Stimulated activated CD4-positive, alpha-beta T cell treated with anti-CD3 and anti-CD28 coated beads, Interleukin-4, amount 100 ng/mL, for 48 hours (primary cell): ENCODE measurements at places on chromosomes 6 and 20.

- DNase-seq = no peak
These were observed 220.8 kb upstream of the MARCKS start for GRCh38 chr6:113636357-113636824.

- DNase-seq = no peak
These were observed 26.1 kb downstream of the RRBP1 start for GRCh38 chr20:17655865-17656479.

- no peak for DNase-seq
These were observed 40.1 kb downstream of the BFSP1 start for GRCh38 chr20:17491041-17491440.

DNA sequence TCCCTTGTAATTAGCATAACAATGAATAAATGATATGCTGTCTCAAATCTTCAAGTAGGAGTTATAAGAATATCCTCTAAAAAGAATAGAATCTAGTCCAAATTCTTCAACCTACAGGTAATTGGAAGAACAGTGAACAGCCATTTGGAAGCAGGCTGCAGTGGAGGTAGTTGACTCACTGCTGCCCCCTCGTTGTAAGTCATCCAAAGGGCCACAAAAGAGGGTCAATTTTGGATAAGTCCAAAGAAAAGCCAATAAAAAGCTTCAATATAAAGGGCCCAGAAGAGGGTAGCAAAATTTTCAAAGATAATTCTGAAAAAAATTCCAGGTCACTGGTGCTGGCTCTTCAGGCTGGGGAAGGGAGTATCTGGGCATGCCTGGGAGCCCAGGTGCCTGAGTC, 60.8 kb upstream of the SSTR4 start:
- no peak for DNase-seq

DNA sequence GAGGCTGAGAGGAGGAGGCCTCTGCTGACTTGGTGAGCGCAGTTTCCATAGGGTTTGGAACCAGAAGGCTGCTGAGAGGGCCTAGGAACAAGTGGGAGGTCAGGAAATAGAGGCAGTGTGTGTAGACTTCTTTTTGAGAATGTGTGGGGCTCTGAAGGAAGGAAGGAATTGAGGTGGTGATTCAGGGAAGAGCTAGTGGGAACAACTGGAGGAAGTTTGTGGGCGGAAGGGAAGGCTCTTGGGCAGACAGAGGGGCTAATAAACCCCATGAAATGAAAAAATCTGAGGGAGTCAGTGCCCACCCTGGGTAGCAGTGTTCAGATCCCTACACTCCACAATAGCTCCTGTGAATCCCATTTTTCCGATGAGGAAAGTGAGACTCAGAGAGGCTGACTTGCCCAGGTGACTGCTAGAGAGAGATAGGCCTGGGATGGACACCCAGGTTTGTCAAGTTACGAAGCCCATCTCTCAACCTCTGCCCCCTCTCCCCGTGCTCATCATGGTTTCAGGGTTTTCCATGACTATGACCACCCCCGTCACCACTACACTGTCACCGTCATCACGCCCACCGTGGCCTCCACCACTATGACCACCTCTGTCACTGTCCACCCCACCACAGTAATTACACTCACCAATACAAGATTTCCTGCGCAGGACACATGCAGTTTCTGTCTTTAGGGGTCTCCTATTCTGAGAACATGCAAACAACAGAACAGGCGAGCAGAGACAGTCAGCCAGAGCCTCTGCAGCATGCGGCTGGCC, 106.4 kb downstream of the MRPL14 start:
- no peak for DNase-seq

DNA sequence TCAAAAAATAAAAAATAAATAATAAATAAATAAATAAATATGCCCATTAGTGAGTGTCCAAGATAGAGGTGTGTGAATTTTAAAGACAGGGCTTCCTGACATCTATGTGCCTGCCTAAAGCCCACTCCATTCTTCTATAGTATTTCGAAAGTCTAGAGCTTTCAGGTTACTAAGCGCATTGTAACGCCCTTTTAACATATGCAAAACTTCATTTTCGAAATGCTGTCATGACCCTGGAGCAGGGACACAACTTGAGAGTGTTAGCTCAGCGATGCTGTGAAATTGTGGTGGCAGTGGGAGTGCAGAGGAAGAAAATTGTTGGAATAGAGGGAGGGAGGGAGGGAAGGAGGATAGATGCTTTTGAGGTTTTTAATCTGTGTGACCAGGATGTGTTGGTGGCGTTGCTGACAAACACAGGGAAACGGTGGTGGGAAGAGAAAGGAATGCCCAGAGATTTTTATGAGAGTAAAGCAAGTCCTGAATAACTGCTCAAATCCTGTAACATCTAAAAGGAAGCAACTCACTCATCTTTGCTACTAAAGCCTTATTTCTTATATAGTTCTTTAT, 169.3 kb downstream of the ARID1B start:
- DNase-seq = no peak

DNA sequence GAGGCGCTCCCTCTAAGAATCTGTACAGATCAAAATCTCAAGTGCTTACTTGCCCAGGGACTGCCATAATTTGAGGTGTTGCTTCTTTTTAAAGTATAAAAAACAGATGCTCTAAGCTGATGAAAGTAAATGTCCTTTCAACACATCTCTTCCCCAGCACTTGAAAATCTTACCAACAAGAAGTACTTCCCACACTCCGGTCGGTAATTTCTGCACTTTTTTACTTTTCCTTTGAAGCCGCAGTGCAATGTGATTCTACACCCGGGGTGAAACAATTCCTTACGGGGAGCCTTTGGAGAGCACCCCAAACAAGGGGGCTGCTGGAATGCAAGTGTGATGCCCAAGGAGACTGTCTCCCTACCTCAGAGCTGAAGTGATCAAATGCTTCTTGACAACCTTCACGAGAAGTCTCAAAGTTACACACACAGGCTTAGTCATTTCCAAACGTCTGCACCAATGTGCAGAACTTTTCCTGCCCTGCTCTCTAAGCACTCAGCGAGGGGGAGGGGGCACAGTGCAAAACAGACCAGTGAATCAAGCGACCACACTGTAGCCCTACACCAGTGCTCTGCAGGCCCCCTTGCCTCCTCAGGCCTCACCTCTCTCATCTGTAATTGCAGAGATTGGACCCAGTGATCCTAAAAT, 56.7 kb downstream of the ATXN1 start:
- DNase-seq = peak; percentile 62

DNA sequence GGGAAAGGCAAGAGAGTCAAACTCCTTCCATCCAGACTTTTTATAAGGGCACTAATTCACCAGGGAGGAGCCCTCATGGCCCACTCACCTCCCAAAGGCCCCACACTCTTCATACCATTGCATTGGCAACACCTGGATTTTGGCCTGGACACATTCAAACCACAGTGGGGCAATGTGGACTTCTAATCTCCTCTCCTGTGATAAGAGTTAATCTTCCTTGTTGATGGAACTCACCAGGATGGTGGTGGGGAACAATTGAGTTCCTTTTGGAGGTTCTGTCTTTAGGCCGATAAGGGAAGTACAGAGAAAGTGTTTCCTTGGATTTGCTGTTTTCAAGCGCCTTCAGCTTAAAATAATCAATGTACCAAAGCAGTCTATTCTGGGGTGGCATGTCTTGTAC, 268.7 kb downstream of the CD83 start:
- no peak for DNase-seq

- no peak for DNase-seq
These were observed 199.4 kb downstream of the PHACTR1 start for GRCh38 chr6:12916006-12916405.

DNA sequence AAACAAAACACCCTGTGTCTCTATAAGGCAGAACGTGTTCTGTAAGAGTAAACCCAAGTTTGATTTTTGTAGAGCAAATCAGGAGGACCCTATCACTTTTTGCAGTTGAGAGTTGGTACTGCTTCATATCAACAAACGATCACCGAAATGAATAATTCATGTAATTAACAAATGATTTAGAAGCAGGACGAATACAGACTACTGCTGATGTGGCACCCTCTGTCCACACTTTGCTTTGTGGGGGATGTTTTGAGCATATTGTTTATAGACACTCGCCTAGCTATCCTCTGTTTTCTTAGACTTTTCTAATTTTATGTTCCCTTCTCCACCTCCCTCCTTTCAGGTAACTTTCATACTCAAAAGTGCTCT, 1.5 kb downstream of the CD2AP start:
- no peak for DNase-seq

GRCh38 chr20:57240581-57241362, 25.7 kb downstream of the BMP7 start:
- no peak for DNase-seq

DNA sequence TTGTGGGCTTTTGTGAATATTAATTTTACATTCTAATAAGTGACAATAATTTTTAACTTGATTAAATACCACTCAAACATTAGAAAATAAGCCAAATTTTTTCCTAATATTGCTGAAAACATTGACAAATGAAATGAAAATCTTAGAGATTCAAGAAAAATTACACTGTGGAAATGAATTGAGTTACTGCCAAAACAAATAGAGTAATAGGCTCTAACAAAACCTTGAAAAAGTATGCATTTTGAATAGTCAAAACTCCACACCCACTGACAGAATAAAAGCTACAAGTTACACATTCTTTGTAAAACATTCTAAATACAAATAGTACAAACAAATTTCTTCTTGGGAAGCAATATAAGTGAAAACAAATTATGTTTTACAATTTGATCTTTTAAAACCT, 5.9 kb downstream of the TBX18 start:
- no peak for DNase-seq

DNA sequence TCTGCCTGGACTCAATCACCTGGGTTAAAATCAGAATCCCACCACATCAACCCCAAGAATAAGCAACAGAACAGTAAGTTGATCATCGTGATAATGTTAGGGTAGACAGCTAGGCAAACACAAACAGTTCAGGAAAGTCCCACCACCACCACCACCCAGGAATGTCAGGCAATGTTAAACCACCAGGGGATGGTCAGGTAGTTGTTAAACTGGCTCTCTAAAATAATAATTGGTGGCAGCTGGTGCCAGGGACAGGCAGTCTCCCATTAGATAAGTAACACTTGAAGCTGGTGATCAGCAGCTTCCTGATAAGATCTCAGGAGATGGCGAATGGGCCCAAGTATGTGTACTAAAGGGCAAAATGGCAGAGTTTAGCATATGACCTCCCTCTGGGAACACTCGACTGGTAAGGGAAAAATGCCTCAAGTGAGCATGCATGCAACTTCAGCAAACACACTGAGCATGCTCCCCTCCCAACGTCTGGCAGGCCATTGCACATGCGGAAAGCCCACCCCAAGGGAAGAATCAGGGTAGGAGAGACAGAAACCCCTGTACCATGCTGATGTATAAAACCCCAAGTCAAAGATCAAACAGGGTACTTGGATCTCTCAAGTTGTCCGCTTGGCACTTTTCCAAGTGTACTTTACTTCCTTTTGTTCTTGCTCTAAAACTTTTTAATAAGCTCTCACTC, 66.6 kb downstream of the IPCEF1 start:
- no peak for DNase-seq

DNA sequence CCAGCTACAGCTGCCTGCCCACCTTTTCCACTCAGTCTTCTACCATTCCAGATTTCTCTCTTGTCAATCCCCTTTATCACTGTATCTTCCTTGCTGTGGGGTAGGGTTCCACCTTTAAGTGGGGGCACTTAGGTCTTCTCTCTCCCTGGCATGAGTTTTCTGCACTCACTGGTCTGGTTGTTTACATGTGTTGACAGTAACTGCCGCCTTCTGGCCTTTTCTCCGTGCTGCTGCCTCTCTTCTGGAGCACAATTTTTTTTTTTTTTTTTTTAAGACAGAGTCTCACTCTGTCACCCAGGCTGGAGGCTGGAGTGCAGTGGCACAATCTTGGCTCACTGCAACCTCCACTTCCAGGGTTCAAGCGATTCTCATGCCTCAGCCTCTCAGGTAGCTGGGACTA, 12.0 kb downstream of the RNF114 start:
- no peak for DNase-seq

DNA sequence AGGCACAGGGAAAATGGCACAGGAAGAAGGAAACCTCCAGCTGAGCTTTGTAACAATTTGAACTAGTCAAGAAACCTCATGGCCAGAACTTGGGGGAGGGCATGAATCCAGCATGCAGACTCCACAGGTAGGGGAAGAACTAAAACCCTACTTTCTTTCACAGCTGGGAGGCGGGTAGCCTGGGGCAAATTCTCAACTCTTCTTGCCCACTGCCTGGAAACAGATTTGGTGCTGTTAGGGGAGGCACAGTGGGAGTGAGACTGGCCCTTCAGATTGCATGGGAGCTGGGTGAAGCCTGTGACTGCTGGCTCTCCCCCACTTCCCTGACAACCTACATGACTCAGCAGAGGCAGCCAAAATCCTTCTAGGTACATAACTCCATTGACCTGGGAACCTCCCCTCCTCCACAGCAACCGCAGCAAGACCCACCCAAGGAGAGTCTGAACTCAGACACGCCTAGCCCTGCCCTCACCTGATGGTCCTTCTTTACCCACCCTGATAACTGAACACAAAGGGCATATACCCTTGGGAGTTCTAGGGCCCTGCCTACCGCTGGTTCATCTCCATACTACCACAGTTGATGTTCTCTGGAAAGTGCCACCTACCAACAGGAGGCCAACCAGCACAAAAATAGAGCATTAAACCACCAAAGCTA, 37.2 kb upstream of the TRIM27 start:
- DNase-seq = no peak

GRCh38 chr20:50344232-50345071, 153.8 kb downstream of the CEBPB start:
- DNase-seq = no peak

DNA sequence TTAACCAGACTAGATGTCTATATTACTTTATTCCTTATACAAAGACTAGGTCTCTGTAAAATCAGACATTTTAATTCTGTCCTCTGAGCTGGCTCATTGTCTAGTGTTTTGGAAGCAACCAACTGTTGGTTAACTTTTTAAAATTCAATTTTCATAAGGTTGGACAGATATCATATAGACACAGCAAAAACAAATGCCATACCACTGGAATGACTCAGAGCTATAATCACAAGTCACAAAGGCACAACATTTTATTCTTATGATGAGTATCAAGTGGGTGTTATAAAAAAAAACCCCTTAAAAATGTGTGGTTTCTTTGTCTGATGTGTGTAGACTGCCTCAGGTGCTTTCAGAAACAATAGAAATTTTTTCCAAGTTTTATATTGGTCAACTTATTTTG, 296.2 kb upstream of the MARCKS start:
- no peak for DNase-seq

DNA sequence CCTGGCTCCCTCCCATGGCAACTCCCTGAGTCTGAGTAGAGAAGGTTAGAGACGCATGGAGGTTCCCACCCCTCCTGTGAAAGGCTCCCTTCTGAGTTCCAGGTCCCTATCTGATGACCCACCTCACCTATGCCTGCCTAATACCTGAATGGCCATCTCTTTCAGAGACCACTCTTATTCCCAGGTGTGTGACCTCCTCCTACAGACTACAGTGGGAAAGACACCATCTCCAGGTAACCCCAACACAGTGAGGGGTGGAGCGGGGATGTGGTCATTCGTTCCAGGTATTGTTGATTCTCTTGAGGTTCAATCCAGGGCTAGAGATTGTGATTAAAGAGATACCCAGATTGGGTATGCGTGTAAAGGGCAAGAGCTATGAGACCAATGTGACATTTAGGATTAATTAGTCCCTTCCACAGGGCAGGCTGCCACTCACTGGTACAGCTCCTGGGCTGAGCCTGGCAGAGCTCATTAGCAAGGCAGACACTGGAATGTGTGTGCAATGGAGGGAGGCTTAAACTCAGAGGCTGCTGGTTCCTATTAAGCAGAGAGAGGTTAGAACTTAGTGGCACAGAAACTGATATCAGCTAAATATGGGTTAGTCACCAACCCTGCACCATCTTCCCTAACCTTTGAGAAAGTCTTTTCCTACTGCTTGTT, 46.5 kb upstream of the IER3 start:
- DNase-seq = no peak
